ENCODE measurements at places on chromosomes 16 and 17. TPM values are rescaled to one million over a fixed set of nuclear protein-coding genes. Genes with fewer than 3 reads are reported as not detected.
A peak's percentile ranks its signal among the peaks of the same experiment; 100 is the strongest.

DNA sequence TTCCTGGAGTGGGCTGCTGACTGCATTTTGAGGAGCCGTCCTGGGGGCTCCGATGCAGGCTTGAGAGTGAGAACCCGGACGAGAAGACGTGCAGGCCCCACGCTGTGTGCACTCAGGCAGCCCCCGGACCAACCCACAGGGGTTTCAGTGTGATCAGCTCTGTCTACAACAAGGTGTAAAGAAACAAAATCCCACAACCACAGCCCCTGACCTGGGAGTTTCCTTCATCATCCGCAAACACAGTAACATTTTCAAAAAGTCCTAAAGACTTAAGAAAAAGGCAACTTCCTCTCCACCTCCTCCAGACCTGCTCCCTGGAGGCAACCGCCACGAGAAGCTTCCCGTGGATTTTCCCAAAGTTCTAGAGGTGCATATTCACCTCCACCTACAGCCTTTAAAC is 15.4 kb upstream of the MEAK7 start:
- DNase-seq, result no peak

DNA sequence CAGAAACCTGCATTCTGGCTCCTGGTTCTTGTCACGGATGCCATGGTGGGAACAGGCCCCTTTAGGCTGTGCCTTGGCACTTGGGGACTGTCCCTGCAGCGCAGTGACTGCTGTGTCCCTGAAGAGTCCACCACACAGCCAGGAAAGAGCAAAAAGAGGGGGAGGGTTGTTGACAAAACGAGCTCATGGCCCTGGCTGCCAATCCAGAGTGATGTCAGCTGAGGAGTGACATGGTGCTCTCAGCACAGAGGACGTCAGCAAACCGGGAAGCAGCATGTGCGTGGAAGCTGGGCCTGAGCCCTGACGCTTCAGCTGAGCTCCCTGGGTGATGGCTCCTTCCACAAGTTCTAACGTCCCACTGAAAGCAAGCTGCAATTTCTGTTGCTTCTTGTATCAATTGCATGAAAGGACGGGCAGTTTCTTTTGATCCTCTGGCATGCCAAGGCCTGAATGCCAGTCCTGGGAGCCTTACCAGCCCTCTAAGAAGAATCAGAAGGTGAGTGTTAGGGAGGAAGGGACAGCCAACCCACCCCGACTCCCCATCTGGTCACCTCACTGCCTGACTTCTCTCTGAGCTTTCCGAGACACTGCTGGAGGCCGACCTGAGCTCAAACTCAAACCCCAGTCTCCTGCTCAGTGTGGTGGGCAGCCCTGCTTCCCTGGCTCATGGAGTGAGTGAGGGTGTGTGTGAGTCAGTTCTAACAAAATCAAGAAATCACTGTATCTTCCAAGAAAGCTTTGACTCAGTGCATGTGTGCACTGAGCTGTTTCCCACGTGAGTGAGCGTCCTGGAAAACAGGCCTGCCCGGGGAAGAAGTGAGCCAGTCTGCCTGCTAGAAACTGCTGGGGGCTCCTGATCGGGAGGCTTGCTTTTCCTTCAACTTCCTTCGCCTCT is 14.7 kb upstream of the WNT3 start:
- no peak for DNase-seq

DNA sequence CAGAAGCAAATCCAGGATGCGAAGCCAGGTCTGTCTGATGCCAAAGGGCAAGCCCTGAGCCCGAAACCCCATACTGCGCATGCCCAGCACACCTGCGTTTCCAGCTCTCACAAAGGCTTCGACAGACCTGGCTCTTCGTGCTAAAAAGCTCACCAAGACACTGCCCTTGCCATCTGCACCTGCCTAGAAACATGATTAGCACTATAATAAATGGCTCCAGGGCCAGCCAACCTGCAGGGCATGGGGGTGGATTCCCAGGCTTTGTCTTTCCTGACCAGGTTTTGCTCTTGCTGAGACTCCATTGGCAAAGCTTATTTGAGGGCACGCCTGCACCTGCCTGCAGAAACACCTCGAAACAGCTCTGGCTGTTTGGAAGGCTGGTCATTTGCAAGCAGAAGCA is 14.4 kb upstream of the PLD6 start:
- no peak for DNase-seq

- no peak for DNase-seq
Observed at GRCh38 chr17:74723891-74724290, 11.2 kb upstream of the CD300LF start.

DNA sequence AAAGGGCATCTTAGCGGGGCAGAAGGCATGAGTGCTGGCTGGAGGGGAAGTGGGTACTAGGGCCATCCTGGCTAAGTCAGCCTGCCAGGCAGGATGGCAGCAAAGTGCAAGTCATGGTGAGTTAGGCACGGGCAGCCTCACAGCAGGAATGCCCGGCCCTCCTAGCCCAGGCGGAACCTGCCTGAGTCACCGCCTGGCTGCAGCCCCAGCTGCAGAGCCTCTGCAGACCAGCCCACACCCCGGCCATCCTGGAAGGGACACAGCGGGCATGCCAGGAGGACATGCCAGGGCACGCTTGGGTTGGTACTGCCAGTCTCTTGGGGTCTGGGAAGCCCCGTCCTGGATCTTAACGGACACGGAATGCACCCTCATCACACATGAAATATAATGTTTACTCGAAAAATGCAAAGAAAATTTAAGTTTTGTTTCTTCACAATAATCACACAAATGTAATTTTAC is 5.0 kb upstream of the ALDH3A1 start:
- no peak for DNase-seq

GRCh38 chr17:50154604-50155003 is 4.1 kb upstream of the PPP1R9B start:
- no peak for DNase-seq

GRCh38 chr17:7460850-7461660 is 16.2 kb downstream of the CHRNB1 start:
- DNase-seq, result no peak

DNA sequence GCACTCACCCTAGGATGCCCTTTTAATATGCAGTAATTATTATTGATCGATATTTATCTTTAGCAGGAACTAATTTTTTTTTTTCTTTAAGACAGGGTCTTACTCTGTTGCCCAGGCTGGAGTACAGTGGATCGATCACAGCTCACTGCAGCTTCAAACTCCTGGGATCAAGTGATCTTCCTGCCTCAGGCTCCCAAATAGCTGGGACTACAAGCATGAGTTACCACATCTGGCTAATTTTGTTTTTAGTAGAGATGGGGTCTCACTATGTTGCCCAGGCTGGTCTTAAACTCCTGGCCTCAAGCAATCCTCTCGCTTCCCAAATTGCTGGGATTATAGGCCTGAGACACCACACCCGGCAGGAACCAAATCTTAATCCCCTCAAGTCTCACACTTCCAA is 29.3 kb downstream of the KIAA0753 start:
- no peak for DNase-seq

DNA sequence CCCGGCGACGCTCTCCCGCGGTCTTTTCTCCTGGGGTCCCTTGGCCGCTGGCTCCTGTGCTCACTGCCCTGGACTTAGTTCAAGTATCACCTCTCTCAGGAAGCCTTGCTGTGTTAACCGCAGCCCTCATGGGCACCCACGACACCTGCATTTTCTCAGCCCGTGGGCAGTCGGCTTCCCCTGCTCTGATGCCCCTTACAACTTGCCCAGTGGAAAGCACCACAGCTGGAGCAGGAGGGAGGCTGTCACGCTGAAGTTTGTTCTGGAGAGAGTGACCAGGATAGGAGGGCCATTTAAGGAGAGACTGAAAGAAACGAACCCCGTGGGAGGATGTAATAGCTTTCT is 395 bp downstream of the STXBP4 start:
- DNase-seq, result no peak

GRCh38 chr16:10554569-10554968 is 25.8 kb downstream of the EMP2 start:
- no peak for DNase-seq

DNA sequence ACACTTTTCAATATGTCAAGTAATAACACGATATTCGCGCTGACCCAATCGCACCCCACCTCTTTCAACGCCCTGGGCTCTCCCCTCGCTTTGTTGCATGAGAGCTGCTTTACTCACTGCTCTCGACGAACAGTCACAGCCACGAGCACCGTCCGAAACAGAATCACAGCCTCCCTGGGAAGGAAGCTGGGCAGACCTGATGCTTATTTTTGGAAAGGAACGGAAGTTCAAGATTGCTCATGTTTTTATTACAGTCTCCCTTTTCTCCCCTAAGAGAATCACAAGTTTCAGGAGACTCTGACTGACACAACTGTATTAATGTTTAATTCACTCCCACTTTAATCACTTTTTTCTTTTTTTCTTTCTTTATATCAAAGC is 67.8 kb downstream of the ANKRD11 start:
- no peak for DNase-seq

DNA sequence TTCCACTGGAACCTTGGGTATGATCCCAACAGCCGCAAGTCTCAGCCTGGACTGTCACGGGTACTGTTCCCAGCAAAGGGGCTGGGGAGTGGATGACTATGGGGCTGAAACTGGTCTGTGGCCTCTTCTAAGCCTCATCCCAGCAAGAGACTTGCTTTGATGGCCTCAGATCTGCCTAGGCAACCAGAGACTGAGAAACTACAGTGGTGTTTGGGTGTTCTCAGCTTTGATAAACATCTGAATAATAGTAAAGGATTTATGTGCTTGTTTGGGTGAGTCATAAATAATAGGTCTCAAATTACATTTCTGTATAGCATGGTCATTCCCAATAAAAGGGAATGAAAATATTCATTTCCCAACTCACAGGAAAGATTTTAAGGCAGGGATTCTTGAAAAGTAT is 30.2 kb upstream of the ULK2 start:
- no peak for DNase-seq

GRCh38 chr17:74259667-74260524 is 14.1 kb upstream of the DNAI2 start:
- DNase-seq, result no peak

- DNase-seq, result no peak
Observed at GRCh38 chr17:17228521-17229279, 8.3 kb downstream of the FLCN start.

- no peak for DNase-seq
Observed at GRCh38 chr16:57039148-57039812, 49.9 kb downstream of the NLRC5 start.

DNA sequence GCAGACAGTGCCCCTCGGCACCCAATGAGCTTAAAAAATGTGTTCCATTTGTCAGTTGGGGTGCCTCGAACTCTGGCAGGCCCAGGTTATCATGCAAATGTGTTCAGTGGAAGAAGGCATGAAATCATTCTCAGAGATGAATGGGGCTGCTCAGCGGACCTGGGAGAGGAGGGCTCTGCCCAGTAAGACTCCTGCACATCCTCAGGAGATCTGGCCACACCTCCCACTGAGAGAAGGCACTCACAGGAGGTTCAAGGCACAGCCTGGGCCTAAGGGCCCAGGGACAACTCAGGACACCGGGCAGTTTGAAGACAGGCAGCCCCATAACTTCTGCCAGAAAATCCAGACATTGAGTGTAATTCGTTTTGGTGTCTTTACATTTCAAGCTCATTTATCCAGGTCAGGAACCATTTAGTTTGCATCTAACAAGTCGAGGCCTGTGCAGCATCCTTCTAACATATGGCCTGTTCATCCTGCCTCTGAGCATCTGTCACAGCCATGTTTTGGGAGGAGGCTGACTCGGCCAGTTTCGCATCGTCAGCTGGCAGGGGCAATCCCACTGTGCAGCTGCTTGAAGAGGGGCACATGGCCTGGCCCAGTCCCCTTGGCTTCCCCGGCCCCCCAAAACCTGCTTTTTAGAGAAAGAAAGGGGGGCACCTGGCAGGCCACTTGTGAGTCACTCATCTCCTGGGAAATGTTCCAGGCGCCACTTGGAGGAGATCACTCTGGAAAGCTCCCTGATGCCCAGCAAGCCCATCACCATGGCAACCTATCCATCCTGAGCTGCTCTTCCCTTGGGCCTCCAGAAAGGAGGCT is 31.2 kb upstream of the BCAR1 start:
- no peak for DNase-seq

DNA sequence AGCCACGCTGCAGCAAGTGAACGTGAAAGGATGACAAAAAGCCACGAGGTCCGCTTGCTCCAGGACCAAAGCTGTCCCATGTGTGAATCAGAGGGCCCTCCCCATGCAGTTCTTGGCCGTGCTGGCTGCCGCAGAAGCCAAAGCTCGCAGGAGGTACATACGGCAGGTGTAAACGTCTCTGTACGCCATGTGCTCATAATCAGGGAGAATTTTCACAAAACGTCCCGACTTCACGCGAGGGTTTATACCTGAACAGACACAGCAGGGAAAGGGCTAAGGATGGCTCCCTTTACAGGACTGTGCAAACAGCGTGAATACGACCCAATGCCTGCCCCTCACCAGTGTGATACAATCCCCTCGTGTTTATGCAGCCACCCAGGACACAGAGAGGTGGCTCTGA is 25.3 kb downstream of the FBXO31 start:
- DNase-seq, result no peak

DNA sequence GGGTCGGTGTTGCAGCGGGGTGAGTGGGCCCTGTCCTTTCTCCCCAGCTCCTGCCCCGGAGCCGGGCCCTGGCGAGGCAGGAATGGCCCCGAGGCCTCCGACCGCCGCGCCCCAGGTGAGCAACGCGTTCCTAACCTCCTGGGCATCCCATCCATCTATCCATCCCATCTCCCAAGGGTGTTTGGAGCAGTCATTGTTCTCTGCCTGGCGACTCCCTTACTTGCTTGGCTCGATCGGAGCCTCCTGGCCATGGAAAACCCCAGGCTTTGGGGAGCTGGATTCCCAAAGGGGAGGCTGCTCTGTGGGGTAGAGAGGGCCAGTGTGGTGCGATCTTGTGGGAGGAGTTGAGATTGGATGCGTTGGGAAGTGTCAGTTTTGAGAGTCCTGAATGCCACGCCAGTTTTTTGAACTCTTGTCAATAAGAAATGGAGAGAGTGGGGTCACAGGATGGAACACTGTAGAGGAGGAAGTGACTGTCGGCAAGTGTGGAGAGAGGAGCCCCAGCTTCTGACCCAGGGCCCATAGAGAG is 684 bp downstream of the ZFP90 start:
- DNase-seq, result peak; percentile 46

DNA sequence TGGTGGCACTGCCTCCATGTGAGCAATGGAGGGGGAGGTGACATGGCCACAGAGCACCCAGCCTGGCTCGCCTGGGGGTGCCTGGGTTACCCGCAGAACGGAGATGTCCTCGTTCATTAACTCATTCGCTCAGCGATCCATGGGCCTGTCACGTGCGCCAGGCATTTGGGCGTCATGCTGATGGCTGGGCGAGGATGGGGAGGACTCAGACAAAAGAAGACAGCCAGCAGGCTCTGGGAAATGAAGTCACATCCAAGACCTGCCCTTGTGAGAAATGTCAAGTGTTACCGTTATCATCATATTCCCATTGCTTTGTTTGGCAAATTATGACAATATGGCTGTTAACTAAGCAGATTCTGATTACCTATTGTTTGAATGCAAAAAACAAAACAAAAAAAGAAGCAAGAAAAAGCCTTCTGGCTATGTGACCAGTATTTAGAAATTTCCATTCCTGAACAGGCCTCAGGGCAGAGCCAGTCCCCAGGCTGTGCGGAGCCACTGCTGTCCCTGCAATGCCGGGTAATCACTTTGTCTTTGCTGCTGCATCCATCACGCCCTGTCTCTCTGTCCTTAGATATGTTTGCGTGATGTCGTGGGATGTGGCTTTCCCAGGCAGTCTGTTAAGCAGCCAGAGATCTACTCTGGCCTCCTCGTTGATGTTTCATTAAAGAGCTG is 57.9 kb downstream of the CMIP start:
- DNase-seq, result no peak

GRCh38 chr17:47172696-47173565 is 16.2 kb downstream of the CDC27 start:
- no peak for DNase-seq

NOS2 gene
- not detected for total RNA-seq

KRTAP2-1 gene
- not detected for total RNA-seq

C16orf54 gene
- 2.3 TPM for total RNA-seq

AIPL1 gene
- total RNA-seq, result not detected

MT1G gene
- total RNA-seq, result not detected

RBFOX1 gene
- 0.55 TPM for total RNA-seq

DHX58 gene
- 10.8 TPM for total RNA-seq

KRT39 gene
- not detected for total RNA-seq

STX1B gene
- total RNA-seq, result 0.55 TPM

Measured in stomach (tissue), 19 donors.